Activated CD4-positive, alpha-beta T cell treated with anti-CD3 and anti-CD28 coated beads for 1 hour (primary cell): ENCODE measurements at places on chromosomes 3 and 15.

DNA sequence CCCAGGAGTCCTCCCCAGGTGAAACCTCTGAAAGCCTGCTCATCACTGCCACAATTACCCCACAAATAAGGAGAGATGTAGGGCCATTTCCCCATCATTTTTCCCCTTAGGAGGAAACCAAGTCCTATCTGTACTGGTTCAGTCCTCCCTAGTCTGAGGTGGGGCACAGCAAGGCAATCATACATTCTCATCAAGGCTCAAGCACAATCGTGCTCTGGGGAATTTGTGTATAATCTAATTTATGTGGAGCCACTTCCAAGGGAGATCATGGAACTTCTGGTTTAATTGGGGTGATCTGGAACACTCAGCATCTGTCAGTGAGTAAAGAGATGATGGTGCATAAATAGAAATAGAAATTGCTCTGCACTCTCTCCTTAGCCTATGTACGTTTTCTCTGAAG lies 546.9 kb downstream of the IGSF11 start:
- DNase-seq: no peak

DNA sequence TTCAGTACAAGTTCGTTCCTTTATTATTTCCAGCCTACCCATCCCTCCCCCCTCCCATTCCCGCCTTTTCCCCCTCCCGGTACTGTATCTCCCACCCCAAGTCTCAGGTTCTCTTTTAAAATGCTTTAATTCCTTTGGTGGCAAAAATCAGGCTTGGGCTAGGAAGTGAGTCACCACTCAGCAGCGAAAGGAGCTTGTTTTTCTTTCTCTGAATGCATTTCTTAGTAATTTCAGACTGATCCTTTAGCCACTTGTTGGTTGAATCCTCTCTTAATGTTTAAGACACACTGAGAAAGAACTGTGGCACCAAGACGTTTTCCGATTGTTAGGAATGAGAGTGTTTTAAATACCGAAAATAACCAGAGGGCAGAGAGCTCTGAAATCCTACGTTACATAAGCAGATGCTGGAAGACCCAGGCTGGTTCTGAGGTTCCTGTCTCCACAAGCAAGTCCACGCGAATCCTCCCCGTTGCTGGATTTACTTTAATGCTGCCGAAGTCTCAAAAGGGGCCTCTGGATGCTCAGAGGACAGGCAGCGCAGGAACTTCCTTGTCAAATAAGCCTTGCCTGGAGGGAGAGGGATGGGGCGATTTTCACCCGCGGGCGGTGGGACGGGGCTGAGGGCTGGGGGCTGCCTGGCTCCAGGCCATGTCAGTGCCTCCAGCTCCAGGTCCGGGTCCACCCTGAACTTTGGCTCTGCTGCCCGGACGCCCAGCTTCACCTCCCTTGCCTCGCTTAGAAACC lies 854 bp upstream of the COL8A1 start:
- no peak for DNase-seq

DNA sequence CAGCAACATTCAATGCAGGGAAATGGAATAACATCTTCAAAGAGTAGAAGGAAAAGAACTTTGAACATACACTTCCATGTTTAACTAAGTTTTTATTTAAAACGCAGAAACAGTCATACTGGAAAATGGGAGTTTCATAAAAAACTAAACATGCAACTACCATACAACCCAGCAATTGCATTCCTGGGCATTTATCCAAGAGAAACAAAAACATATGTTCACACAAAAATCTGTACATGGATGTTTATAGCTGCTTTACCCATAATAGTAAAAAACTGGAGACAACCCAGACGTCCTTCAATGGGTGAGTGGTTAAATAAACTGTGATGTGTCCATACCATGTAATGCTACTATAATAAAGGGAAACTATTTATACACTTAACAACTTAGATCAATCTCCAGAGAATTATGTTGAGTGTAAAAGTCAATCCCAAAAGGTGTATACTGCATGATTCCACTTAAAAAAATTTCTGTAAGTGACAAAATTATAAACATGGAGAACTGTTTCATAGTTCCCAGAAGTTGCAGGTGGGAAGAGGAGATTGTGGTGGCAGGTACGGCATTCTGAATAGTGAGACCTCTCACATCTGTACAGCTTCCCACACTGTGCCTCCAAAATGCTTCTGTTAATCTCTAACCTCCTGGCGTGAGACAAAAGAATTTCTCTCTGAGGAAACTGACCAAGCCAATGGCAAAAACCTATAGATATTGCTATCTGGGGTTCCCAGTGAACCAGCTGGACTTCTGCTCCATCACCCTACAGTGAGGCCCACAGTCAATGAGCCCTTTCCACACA lies 23.1 kb downstream of the ISG20 start:
- no peak for DNase-seq

DNA sequence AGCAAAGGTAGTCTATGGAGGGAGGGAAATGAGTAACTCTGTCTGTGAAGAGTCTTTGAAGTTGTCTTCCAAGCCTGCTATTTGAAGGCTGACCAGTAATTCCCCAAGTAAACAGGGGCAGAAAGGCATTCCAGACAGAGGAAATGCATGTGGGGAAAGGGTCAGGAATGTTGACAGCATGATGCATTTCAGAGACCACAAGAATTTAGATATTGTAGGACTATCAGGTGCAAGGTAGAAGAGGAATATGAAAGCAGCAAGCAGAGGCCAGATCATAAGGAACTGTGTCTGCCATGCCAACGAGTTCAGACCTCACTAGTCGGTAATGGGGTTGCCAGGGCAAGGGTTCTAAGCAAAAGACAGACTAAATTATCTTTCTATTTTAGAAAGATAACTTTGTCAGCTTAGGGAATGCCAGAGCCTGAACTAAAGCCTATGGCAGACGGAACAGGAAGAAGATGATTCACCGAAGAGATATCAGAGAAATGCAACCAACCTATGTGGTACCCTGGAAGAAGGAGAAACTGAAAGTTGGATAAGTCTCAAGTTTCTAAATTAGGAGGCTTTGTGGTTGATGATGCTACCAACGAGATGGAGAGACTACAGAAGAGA lies 327.0 kb upstream of the RORA start:
- DNase-seq: no peak

DNA sequence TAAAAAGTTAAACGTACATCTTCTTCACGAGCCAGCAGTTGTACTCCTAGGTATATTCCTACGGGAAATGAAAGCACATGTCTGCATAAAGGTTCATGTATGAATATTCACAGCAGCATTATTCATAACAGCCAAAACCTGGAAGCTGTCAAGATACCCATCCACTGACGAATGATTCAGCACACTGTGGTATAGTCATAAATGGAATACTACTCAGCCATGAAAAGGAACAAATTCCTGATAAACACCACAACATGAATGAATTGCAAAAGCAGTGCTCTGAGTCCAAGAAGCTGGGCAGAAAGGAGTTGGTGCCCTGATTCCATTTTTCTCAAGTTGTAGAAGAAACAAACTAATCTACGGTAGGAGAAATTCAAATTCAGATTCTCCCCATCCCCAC lies 3.9 kb downstream of the TMEM43 start:
- no peak for DNase-seq

GRCh38 chr15:63504979-63505841 lies 817 bp downstream of the USP3 start:
- DNase-seq: no peak

- no peak for DNase-seq
Measured at GRCh38 chr3:5186089-5186857, 1.2 kb upstream of the EDEM1 start.

DNA sequence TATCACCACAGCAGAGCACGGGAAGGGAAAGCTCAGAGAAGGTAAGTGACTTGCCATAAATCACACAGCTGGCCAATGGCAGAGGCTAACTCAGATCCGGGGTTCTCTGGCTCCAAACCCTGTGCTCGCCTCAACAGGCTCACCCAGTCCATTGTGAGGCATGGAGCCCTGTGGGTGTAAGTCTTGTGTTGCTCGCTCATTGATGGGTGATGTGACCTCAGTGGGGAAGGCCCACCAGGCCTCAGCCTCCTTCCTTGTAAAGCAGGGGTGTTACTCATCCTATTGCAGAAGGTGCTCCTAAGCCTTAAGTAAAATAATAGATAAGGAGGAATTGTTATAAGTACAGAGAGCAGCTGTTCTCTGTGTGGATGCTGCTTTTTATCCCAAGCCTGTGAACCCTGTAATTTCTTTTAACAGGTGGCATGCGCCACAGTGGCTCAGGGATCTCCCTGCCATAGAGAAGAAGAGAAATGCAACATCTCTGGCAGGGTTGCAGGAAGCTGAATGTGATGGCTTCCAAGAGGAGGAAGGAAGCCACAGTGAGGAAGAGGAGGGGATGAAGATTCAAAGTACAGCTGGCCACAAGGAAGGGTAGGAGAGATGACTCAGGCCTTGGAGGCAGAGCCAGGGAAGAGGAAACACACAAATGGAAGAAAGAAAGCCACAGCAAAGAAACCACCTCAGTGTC lies 30.9 kb upstream of the SPSB4 start:
- DNase-seq: no peak

GRCh38 chr3:142839831-142840230 lies 49.1 kb downstream of the PCOLCE2 start:
- DNase-seq: no peak

- no peak for DNase-seq
Measured at GRCh38 chr3:148681080-148681479, 16.6 kb upstream of the AGTR1 start.

GRCh38 chr3:89740080-89740880 lies 632.9 kb downstream of the EPHA3 start:
- no peak for DNase-seq

- no peak for DNase-seq
Measured at GRCh38 chr3:171192176-171192854, 165.8 kb upstream of the SLC2A2 start.

DNA sequence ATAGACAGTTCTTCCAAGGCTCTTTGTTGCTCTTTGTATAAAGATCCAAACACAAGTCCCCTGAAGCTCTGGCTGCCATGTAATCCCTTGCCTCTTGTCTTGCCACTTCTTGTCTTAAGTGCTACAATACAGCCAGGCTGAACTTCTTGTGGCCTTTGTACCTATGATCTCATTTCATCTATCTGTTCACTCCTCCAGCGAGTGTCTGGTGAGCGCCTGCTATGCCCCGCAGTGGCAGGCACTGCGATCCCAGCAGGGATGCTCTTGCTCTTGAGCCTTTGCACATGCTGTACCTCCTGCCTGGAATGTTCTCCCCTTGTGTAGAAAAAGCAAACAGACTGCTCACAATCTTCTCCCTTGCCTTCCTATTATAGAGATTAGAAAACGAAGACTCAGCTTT lies 81.9 kb upstream of the ADPGK start:
- DNase-seq: no peak

DNA sequence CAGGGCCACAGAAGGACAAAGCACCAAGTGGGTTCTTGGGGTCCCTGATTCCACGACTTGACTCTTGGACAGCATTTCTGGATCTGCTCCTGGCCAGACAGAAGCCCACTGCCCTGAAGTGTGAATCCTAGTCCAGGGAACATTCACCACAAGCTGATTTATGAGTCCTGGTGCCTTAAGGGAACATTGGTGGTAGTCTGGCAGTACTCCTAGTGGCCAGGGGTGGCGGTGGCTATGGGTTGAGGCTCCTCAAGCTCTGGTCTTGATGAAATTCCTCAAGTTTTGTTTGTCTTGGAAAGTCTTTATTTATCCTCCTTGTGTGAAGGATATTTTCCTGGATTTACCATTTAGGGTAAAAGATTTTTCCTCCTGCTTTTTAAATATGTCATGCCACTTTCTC lies 307.5 kb downstream of the PYDC2 start:
- DNase-seq: no peak

GRCh38 chr3:190911382-190911781 lies 48.9 kb upstream of the GMNC start:
- no peak for DNase-seq

DNA sequence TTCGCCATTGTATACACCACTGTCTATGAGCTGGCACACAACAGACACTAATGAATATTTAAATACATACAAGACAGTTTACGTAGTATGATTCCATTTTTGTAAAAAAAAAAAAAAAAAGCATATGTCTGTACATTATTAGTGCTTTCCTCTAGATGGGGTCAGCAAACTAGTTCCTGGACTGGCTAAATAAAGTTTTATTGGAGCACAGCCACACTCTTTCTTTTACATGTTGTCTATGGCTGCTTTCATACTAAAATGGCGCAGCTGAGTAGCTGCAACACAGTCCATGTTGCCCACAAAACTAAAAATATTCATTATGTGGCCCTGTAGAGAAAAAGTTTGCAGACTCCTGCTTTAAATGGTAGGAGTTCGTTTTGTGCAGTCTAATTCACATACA lies 70.7 kb upstream of the FRMD4B start:
- no peak for DNase-seq

GRCh38 chr3:193863657-193864357 lies 270.8 kb downstream of the OPA1 start:
- no peak for DNase-seq

- no peak for DNase-seq
Measured at GRCh38 chr15:59250249-59250648, 43.6 kb downstream of the LDHAL6B start.

DNA sequence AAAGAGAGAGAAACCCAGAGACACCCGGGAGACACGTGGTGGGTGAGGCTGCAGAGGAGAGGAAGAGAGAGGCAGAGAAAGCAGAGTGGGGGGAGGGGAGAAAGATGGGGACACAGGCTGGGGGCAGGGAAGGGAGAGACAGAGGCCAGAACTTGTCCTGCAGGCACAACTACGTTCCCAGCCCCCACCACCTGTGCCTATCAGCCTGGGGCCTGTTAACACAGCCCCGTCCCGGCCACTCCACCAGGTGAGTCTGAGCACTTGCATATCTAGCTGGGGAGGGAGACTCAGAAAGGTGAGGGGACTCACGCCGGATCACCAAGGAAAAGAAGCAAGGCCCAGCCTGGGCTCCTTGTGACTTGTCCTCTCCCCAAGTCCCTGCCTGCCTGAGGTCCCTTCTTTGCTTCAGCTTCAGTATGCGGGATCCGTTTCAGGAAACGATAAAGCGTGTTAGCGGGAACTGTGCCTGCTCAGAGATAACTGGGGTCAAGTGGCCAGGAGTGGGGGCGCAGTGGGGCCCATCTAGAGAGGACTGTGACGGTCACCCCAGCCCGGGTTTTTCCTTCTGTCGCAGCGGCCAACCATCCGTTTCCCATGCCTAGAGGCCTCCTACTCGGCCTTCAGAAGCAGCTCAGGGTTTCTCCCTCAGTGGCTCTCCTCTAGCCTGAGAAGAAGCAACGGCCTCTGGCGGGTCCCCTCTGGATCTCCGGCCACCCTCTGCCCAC lies 10.3 kb downstream of the LINGO1 start:
- DNase-seq: no peak
